CD4-positive, alpha-beta T cell treated with Interleukin-4 for 1 hour (primary cell): ENCODE measurements at places on chromosomes 5 and 9.

DNA sequence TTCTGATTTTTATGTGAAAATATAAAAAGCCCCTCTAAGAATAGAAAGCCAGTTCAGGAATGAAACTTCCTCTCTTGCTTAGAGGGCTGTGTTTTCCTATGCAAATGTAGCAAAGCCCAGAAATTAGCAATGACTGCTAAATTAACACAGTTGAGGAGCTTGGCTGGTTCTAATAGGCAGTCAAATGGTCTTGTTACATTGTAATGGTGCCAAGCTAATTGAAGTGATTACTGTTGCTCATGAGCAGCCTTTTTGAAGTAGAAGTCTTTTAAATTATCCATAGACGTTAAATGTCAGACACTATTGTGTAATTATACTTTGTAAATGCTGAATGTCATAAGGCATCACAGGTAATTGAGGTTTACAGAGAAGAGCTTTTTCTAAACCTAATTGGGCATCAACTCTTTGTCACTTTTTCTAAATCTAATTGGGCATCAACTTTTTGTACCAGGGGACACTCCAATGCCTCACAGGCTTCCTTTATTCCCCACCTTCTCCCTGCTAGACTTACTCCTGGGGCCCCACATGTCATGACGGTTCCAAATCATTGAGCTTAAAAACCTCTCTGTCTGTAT lies 229.1 kb downstream of the PSAT1 start:
- DNase-seq = no peak

- DNase-seq = no peak
These were observed 1.7 kb downstream of the ASB6 start for GRCh38 chr9:129640086-129640870.

GRCh38 chr5:159680095-159680494 lies 236.2 kb upstream of the ADRA1B start:
- DNase-seq = no peak

- DNase-seq = no peak
These were observed 113.6 kb downstream of the EFNA5 start for GRCh38 chr5:107557051-107557658.

- DNase-seq = no peak
These were observed 25.5 kb upstream of the TAS2R1 start for GRCh38 chr5:9655641-9656040.

DNA sequence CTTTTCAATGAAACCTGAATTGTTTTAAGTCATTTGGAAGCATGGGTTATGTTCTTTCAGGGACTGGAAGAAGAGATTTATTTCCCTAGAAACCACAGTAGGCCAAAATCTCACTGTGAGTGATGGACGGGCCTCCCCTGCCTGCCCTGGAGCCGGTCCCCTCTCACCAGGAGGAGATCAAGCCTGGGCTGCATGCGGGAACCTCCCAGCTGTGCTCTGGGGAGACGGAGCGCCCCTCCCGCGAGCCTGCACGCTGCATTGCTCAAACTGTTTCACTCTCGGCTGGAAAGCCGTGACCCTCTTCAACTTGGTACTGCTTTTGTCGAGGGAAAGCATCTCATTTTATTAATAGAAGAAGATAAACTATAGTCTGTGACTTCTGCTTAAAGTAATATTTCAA lies 85.4 kb downstream of the IRX2 start:
- no peak for DNase-seq

DNA sequence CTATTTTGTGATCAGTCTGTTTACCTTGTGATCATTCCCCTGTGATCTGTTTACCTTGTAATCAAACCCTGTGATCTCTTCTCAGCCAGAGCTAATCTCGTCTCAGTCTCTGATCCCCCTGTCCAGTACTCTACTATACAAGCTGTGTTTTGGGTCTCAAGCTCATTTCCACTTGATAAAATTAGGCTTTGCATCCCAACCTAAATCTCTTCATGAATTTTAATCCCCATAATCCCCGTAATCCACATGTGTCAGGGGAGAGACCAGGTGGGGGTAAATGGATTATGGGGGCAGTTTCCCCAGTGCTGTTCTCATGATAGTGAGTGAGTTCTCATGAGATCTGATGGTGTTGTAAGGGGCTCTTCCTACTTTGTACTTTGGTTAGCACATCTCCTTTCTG lies 157.2 kb downstream of the PRR16 start:
- DNase-seq = no peak

GRCh38 chr9:83346655-83347420 lies 191.4 kb downstream of the FRMD3 start:
- no peak for DNase-seq

DNA sequence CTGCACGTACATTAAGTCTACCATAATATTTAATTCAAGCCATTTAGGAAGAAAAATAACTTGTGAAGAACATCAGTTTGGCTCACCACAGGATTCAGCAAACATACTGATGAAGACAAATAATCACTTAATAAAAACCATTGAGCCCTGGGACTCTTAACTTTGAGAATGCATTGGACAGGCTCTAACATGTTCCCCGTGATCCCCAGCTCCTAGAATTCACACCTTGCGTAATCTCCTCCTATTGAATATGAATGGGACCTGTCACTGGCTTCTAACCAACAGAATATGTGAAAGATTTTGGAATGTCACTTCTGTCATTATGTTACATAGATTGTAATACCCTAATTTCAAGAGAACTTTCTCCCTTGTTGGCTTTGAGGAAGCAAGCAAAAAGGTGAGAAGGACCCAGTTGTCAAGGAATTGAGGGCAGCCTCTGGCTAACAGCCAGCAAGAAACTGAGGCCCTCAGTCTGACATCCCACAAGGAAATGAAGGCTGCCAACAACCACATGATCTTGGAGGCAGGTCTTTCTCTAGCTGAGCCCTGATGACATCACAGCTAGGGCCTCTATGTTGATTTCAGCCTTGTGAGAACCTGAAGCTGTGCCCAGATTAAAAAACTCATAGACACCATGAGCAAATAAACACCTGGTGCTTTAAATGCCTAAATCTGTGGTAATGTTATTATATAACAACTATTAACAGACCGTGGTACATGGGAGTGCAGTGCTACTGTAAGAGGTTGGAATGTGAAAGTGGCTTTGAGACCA lies 433.2 kb downstream of the SEMA5A start:
- no peak for DNase-seq

DNA sequence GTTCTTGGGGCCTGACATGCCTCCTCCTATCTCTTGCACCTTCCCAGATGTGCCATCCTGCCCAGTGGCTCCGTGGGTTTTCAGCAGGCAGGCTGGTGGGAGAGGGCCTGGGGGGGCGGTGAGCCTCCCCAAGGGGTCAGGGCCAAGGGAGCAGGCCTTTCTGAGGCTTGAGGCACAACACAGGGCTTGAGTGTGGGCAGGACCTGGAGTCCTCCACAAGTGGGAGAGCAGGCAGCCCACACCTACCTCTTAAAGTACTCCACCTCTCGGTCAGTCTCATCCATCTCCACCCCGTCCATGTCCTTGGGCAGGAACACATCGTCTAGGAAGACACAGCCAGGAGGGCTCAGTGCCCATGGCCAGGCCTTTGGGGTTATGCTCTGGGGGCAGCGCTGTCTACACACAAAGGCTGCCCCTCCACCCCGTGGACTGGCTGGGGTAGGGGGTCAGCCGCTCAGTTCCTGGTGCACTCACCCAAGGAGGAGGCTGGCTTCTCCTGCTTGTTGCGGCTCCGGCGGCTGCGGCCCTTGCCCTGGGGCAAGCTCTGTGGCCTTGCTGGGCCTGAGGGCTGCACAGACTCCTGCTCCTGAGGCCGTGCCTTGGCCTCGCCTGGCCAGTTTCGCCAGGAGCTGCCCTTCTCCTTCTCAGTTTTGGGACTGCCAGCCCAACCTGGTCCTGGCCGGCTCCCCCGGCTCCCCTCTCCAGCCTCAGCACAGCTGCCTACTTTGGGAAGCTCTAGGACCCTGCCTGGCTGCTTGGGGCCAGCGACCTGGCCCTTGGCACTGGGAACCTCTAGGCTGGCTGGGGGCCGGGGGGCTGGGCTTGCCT lies 7.2 kb upstream of the DDX41 start:
- DNase-seq = no peak

DNA sequence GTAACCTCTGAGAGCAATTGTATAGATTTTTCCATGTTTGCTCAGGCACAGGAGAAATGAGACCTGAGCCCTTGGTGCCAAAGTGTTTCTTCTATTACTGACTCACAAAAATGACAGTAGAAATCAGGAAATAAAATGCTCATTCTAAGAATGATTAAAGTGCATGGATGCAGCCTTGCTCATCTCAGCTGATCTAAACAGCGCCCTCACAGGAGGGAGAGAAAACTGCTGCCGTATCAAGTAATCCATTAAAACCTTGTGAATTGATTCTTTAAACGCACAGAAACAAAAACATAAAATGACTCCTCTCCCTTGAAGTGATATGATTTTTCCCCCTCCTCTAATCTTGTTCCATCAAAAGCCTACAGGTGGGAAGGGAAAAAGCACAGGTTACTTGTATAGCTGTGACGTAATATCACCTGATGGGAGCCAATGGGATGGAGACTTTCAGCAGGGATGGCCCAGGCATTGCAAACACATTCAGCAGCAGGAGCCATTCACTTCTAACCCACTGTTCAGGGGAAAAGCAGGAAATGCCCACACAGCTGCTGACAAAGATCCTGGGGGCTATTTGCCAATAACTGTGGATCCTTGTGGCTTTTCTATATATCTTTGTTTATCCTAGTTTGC lies 76.7 kb downstream of the PLCXD3 start:
- no peak for DNase-seq

- no peak for DNase-seq
These were observed at the start of gene F2RL2 for GRCh38 chr5:76622973-76623596. Gene F2RL2 (minus strand): TSS chr5:76623403. CDS start chr5:76623230, 173 bp downstream.

- no peak for DNase-seq
These were observed 219.4 kb downstream of the FBN2 start for GRCh38 chr5:128318691-128319090.

- DNase-seq = no peak
These were observed 625 bp upstream of the UBLCP1 start for GRCh38 chr5:159262472-159262858.

DNA sequence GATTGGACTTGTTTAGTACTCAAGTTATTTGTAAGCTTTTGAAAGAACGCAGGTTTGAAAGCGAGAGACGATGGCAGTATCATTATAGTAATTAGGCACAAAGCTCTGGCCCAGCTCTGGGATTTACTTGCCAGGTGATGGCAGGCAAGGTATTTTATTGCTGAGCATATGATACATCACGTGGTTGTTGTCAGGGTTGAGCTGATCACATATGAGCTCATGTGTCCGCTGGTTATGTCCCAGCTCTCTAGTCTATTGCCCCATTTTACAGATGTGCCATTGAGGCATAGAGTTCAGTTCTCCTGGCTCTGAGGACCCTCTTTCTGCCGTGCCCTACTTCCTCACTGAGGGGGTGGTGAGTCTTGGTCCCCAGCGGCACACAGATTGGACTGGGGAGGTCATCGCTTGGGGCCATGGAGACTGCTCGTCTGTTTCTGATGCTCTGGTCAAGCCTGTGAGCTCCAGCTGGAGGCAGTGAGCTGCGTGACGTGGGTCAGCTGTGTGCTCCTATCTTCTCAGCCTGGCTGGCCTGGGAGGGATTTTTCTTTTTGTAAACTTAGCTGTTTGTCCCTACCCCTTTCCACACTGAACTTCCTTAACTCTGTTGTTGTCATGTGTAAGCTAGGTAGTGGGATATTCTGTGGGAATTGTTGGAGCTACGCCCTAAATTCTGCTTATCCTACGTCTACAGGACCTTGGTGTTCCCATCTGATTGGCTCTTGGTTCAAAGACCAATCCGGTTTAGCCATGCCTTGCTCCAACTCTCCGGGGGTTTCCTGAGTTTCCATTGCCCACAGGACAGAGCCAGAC lies 2.2 kb downstream of the NXNL2 start:
- DNase-seq = no peak

DNA sequence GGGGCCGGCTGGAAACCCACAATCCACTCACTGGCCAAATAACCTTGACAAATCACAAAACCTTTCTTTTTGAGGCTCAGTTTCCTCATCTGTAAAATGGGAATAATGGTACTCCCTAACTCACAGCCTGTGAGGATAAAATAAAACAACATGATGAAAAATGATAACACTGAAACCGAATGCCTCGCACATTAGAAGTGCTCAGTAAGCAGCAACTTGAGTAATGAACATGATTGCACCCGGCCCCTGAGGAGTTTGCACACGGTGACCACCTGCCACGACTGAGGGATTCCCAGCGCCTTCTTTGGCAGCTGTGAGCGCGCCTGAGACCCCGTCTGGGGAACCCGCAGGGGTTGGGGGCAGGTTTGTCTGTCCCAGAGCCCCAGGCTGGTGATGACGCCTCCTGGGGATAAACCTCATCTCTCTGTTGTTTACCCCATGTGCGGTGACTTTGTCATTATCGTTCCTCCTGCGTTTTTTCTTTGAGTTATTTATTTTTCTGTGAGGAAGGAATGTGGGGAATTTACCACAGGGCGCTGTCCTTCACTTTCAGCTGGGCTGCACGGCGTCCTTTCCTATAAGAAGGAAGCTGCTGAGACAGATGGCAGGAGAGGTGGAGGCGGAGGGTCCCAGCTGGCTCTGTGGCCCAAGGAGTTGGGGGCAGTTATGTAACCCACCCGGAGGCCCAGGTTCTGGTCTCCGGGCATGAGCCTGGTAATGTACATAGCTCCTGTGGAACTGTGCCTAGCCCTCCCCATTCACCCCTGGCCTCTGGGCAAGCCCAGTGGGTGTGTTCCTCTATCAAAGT lies 3.0 kb upstream of the SYNPO start:
- no peak for DNase-seq

DNA sequence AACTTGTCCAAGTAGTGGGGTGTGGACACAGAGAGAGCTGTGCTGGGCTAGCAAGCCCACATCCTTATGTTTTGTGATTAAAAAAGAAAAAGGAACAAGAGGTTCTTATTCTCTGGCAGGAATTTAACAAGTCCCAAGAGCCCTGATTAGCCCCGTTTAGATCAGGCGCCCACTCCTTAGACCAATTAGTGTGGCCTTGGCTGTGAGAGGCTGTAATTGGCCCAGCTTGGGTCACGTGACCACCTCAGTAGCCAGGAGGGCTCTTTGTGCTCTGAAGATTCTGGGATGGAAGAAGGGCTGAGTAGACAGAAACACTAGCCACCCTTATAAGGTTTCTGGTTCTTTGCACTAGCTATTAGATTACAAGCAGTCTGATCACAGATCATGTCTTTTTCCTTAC lies 31.1 kb downstream of the GCNT4 start:
- no peak for DNase-seq

- no peak for DNase-seq
These were observed 1.8 kb upstream of the LHX3 start for GRCh38 chr9:136206602-136207275.

DNA sequence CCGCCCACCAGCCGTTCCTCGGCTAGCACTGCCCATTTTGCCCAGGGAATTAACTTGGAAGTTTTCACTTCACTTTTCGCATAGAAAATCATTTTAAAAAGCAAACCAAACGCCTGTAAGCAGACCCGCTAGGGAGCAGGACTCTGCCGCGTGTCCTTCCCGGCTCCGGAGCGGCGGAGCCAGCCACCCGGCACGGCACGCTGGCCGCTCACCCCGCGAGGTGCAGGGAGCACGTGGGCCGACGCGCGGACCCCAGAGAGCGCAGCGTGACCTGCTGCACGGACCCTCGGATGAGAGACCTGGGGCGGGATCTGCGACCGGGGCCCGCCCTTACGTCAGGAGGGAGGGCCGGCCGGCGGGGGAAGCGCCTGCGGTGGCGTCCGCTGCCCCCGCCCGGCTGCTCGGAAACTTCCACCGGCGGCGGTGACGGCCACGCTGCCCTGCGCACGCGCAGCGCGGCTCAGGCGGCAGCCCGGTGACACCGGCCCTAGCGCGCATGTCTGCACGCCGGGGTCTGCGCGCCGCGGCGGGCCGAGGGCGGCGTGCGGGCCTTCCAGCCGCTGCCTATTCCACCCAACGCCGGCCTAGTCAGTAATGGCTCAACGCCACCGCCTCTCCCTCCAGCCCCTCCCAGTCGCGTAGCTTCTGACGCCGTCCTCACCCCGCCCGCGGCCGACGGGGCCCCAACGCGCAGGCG lies 507 bp upstream of the TENT4A start:
- DNase-seq = peak; percentile 97
